NCI-H1092 (cell line): ENCODE measurements at places on chromosomes 7 and 10.

GRCh38 chr7:136086712-136087111 is 109.6 kb upstream of the MTPN start:
- no peak for DNase-seq

- DNase-seq = no peak
These were observed 31.8 kb downstream of the CCAR1 start for GRCh38 chr10:68752711-68753350.

GRCh38 chr10:20922451-20922850 is 25.3 kb upstream of the NEBL start:
- DNase-seq = no peak

DNA sequence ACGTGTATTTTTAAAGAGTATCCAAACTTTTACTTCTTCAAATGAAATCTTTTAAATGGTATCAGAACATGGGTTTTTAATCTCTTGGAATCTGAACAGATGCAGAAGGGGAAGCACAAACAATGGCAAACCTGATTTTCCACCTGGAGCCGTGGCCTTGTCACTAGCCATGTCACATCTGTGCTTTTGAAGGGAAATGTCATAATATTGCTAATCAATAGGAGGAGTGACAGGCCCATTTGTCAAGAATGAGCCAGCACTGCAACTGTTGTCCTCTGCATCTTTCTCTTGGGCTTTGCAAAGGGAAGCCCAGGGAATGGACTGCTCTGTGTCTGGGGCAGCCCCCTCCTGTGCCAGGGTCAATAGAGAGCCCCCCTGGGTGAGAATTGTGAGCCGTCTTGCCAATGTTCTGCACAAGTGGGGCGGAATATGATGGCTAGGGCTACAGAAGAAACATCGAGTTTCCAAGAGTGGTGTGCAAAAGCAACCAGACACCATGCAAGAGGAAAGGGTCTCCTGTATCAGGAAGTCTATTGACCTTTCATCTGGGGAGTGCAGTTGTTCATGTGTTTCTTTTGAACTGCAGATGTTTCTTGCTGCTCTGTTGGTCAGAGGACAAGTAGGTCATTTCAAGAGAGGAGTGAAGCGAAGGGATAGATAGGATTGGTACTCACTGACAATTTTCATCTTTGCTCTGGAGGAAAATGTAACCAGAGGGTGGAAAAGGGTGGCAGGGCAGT is 181.8 kb upstream of the NPVF start:
- DNase-seq = no peak

GRCh38 chr10:76337641-76338040 is 906.2 kb downstream of the LRMDA start:
- DNase-seq = no peak

- DNase-seq = no peak
These were observed 4.7 kb downstream of the RBM20 start for GRCh38 chr10:110648692-110649346.

GRCh38 chr10:70174058-70174741 is 3.9 kb upstream of the SAR1A start:
- no peak for DNase-seq

- no peak for DNase-seq
These were observed 401.4 kb downstream of the TNS3 start for GRCh38 chr7:47180516-47180826.

DNA sequence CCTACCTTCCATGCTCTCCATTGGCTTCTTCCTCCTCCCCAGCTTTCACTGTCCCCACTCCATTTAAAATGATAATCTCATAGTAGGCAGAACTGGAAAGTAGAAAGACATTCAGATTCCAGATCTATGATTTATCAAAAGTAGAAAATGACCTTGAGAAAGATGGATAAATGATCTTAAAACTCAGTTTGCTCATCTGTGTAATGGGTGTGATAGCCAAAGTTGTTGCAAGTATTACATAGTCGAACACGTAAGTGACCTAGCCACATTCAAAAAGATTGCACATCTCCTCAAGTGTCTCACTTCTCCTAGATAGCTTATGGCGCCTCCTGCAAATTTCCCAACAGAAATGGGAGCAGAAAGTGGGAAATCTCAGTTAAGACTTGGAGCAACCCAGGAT is 89.8 kb upstream of the FGL2 start:
- DNase-seq = no peak

DNA sequence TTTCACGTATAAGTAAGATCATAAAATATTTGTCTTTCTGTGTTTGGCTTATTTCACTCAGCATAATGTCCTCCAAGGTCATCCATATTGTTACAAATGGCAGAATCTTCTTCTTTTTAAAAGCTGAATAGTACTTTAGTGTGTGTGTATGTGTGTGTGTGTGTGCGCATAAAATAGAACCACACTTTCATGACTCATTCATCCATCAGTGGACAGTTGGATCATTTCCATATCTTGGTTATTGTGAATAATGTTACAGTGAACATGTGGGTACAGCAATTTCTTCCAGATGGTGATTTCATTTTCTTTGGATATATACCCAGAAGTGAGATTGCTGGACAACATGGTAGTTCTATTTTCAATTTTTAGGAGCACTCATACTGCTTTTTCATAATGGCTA is 622.4 kb downstream of the NRG3 start:
- DNase-seq = no peak

DNA sequence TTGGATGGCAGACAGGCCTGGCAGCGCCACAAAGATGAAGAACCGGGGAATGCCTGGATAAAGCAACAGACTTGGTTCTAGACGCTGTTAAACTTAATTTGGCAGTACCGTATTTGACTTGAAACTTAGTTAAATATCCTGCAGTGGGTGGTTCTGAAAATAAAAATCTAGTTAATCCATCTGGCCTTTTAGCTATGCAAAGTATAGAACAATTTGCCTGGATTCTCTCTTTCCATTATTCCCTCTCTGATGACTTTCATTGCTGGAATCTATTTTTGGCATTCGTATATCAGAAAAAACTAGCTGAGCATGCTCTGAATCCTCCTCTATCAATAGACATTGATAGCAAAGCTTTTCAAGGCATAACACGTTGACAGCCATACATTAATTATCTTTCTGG is 203.6 kb downstream of the MACC1 start:
- DNase-seq = no peak

DNA sequence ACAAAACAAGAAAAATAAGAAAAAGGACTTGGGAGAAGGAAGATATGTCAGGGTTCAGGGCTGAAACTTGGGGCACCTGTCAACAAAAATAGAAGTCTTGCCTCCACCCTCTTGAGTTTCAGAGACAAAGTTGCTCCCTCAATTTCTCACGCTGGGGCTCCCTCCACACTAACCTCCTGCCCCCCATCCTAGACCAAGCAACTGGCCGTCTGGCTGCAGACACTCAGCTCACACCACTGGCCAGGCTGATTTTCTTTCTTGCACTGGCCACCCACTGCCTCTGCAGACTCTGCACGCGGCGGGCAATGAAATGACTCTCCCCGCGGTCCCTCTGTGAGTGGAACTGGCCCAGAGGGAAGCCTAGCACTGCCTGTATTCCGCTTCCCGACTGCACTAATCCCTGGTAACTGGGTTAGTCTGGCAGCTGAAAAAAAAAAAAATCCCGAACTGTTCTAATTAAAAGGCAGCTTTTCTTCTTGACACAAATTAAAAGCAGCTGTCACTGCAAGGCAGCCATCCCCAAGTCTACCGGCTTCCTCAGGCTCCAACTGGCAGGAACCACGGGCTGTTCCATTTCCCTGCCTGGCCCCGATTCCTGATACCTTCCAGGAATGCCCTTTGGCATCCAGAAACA is 83.5 kb downstream of the SPDYE5 start:
- no peak for DNase-seq

- DNase-seq = no peak
These were observed 587 bp upstream of the UNCX start for GRCh38 chr7:1232103-1232466.

GRCh38 chr10:42997849-42998165 is 79.1 kb upstream of the RET start:
- DNase-seq = no peak

DNA sequence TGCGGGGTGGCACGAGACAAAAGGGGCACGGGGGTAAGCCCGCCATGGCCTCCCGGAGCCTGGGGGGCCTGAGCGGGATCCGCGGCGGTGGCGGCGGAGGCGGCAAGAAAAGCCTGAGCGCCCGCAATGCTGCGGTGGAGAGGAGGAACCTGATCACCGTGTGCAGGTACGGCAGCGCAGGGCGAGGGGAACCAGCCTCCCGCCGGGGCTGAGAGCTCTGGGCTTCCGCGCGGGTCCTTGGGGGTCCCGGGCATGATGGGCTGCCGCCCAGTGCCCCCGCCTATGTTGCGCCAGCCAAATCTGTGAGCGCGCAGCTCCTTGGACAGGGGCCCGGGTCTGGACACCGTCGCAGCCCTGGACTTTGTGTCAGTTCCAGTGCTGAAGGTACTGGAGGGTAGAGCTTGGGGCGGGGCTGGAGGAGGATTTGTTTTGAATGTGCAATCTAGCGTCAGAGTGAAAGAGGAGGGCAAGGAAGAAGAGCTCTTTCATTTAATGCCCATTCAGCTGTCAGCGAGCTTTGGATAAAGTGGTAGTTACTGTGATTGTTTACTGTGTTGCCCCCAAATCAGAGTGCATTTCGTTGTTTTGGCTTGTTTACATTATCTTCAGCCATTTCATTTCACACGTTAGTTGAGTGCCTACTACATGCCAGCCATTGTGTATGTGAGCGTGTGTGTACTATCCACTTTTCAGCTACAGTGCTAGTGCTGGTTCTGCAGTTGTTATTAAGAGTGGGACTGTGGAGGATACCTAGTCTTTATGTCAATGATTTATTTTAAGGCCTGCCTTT is 777 bp downstream of the RUNDC3B start:
- DNase-seq = peak; percentile 53

DNA sequence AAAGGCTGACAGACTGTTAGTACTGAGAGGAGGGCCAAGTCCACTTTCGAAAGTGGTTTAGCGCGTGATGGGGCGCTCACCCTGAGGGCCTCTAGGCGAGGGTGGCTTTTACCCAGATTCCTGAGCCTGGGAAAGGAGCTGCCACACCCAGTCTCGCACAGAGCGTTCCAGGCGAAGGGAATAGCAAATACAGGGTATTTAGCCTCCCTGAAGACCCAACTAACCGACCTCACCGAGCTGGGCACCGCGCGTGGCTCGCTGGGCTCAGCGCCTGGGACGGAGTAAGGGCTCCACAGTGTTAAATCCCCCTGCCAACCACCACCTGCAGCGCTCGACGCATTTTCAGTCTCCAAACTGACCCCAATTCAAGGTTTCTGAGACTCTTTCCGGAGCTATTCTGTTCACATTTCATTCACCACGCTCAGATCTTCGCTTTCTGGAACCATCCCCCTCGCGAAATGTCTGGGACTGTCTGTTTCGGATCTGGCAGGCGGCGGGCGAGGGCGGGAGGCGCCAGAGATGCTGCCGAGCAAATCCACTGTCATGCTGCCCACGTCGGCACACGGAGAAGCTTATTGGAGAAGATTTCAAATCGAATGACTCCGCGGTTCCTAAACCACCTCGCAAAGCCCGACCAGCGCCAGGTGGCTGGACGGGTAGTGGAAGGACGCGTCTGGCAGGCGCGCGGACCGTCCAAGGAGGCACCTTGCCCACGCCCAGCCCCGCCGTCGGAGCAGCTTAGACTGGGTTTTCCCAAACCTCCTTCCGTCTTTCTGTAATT is 1.4 kb upstream of the OSBPL3 start:
- DNase-seq = peak; percentile 23

DNA sequence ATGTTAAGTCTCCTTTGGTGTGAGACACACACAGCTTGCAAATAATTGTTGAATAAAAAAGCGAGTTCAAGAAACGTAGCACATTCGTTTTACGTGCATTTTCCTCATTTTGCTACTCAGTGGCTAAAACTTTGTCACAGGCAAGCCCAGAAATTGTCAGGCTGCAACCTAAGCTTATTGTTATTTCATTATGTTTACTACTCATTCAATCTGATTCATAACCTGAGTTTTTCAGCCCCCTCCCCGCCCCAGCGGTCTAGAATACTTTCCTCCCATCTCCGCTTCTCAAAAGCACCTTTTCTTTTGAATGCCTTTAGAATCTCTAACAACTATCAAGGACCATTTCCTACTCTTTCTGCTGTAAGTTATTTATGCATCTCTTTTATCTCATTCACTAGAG is 1.1 kb downstream of the FAM133B start:
- no peak for DNase-seq

- no peak for DNase-seq
These were observed 185.1 kb upstream of the NOBOX start for GRCh38 chr7:144588559-144589051.

- DNase-seq = no peak
These were observed 81.2 kb downstream of the GRK5 start for GRCh38 chr10:119288574-119289001.
